ENCODE measurements at places on chromosomes 16 and 17. TPM values are rescaled to one million over a fixed set of nuclear protein-coding genes. Genes with fewer than 3 reads are reported as not detected.

- peak overlapping the region; percentile 51 for H3K4me3 ChIP-seq
- no peak overlapping the region for H3K27ac ChIP-seq
- H3K4me1 ChIP-seq: no peaks in the 10 kb centered on the region
- no peak for DNase-seq
- no peaks in the 10 kb centered on the region for H3K27me3 ChIP-seq
- H3K36me3 ChIP-seq: no peaks in the 10 kb centered on the region
Measured at GRCh38 chr17:8227238-8227581, 16.8 kb upstream of the AURKB start.

DNA sequence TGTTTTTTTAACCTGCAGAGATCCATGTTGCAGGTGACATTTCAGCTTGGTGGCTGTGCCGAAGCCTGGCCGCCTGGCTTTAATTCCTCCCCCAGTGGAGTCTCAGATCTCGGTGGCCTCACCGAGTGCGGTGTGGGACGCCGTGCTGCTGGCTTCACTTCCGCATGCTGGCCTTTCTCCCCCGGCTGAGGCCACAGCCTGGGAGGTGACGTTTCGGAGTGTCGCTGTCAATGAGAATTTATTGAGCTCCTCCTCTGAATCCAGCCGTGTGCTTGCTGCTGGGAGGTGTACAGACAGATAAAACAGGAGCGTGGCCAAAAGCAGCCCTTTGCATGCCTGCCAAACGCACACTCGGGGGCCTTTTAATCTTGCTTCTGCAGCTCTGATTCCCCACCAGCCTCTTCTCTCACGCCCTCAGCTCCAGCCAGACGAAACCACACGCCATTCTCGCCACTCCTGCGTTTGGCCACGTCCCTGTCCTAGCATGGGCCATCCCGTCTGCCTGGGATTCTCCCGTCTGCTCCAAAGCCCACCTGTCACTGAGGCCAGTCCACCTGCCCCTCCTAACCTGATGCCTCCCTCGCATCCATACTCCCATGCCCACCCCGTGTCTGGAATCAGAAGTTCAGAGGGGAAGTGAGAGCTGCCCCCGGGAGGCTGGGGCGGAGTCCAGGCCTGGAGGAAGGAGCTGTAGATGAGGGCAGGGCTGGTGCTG lies 3.6 kb downstream of the GSE1 start:
- DNase-seq: no peak
- no peaks in the 10 kb centered on the region for H3K27me3 ChIP-seq
- peaks cover 9% of the 10 kb centered on the region for H3K4me1 ChIP-seq
- H3K4me3 ChIP-seq: no peak overlapping the region
- H3K27ac ChIP-seq: no peak overlapping the region
- no peaks in the 10 kb centered on the region for H3K36me3 ChIP-seq

- H3K4me1 ChIP-seq: no peaks in the 10 kb centered on the region
- no peak overlapping the region for H3K4me3 ChIP-seq
- no peaks in the 10 kb centered on the region for H3K27me3 ChIP-seq
- peaks cover 81% of the 10 kb centered on the region for H3K36me3 ChIP-seq
- no peak for DNase-seq
- no peak overlapping the region for H3K27ac ChIP-seq
Measured at GRCh38 chr17:17484451-17484899, 7.7 kb downstream of the MED9 start.

- H3K36me3 ChIP-seq: no peaks in the 10 kb centered on the region
- H3K4me1 ChIP-seq: 0 out of 2 replicates have a peak, but pooled peaks cover 5% of the 10 kb centered on the region
- no peaks in the 10 kb centered on the region for H3K27me3 ChIP-seq
- H3K27ac ChIP-seq: no peak overlapping the region
Measured at GRCh38 chr16:75416904-75417565, 16.3 kb downstream of the CFDP1 start.

DNA sequence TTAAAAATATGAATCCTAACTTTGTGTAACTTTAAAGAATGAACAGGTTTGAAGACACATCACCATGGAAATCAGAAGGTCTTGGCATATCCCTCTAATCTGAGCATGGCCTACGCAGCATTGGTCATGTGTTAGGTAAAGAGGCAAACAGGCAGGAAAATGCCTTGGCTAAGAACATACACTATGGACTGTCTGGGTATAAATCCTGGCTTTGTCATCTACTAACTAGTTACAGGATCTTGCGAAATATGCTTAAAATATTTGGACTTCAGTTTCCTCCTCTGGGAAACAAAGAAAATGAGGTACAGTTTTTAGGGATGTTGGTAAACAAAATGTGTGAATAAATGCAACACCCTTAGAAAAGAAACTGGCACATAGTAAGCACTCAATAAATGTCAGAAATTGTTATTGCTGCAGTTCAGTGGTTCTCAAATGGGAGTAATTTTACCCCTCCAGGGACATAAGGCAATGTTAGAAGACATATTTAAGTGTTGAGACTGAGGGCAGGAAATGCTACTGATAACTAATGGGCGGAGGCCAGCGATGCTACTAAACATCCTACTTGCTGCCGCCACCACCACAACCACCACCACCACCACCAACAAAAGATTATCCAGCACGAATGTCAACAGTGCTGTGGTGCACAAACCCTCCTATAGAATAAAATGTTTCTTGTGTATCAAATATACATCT lies 770.8 kb upstream of the SOX9 start:
- no peak overlapping the region for H3K27ac ChIP-seq
- DNase-seq: no peak

DNA sequence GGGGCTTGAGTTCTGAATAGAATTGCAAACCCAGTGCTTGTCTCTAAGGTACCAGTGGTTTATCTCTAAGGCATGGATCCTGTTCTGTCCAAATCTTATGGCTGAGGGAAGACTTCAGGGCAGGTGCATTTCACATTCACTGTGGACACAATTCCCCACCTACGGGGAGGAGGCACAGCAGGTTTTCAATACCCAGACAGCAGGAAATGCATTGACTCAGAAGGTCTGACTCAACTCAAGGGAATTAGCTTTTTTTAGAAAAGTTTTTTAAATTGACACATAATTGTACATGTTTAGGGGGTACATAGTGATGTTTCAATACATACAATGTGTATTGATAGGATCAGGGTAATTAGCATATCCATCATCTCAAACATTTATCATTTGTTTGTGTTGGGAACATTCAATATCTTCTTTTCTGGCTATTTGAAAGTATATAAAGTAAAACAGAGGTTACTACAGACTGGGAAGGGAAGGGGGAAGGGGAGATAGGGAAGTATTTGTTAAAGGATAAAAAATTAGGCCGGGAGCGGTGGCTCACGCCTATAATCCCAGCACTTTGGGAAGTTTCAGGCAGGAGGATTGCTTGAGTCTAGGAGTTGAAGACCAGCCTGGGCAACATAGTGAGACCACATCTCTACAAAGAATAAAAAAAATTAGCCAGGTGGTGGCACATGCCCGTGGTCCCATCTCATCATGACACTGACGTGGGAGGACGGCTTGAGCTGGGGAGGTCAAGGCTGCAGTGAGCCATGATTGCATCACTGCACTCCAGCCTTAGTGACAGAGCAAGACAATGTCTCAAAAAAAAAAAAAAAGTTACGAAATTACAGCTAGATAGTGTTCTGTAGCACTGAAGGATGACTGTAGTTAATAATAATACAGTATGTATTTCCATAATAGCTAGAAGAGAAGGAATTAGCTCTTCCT lies 54.9 kb downstream of the RGS9 start:
- no peaks in the 10 kb centered on the region for H3K27me3 ChIP-seq
- H3K27ac ChIP-seq: no peak overlapping the region

GRCh38 chr16:17386229-17386628 lies 84.5 kb downstream of the XYLT1 start:
- H3K4me3 ChIP-seq: no peak overlapping the region
- no peaks in the 10 kb centered on the region for H3K27me3 ChIP-seq
- H3K36me3 ChIP-seq: no peaks in the 10 kb centered on the region
- no peak overlapping the region for H3K27ac ChIP-seq

DNA sequence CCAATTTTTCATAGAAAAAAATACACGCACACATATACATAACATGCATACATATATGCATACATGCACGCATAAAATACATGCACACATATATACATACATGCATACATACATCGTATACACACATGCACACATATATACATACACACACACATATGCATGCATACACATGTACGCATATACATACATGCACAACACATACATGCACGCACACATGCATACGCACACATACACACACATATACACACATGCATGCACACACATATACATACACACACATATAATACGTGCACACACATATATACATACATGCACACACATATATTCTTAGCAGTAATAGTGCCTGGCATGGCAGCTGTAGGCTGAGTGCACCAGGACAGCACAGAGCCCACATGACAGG lies 24.9 kb downstream of the USP36 start:
- no peak for DNase-seq
- H3K36me3 ChIP-seq: peaks cover 95% of the 10 kb centered on the region
- no peaks in the 10 kb centered on the region for H3K4me1 ChIP-seq
- no peak overlapping the region for H3K27ac ChIP-seq
- H3K27me3 ChIP-seq: no peaks in the 10 kb centered on the region
- no peak overlapping the region for H3K4me3 ChIP-seq

DNA sequence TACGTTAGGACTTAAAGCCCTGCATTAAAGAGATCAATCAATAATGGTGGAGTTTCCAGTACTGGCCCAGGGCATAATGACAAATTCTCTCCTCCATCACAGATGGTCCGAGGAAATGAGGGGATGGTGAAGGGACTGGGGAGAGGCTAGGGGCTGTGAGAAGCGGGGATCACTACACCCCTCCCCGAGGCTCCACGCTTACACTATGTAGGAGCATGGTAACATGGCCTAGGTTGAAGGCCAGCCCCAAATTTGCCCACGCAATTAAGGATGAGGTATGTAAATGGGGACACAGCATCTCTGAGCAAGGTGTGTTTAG lies 8.0 kb upstream of the AKTIP start:
- H3K4me1 ChIP-seq: peaks cover 14% of the 10 kb centered on the region
- no peaks in the 10 kb centered on the region for H3K27me3 ChIP-seq

- no peaks in the 10 kb centered on the region for H3K36me3 ChIP-seq
- H3K4me1 ChIP-seq: no peaks in the 10 kb centered on the region
- peaks cover 17% of the 10 kb centered on the region for H3K27me3 ChIP-seq
- DNase-seq: peak; percentile 46
- H3K27ac ChIP-seq: no peak overlapping the region
Measured at GRCh38 chr17:34024806-34025551, 230.1 kb upstream of the CCL2 start.

DNA sequence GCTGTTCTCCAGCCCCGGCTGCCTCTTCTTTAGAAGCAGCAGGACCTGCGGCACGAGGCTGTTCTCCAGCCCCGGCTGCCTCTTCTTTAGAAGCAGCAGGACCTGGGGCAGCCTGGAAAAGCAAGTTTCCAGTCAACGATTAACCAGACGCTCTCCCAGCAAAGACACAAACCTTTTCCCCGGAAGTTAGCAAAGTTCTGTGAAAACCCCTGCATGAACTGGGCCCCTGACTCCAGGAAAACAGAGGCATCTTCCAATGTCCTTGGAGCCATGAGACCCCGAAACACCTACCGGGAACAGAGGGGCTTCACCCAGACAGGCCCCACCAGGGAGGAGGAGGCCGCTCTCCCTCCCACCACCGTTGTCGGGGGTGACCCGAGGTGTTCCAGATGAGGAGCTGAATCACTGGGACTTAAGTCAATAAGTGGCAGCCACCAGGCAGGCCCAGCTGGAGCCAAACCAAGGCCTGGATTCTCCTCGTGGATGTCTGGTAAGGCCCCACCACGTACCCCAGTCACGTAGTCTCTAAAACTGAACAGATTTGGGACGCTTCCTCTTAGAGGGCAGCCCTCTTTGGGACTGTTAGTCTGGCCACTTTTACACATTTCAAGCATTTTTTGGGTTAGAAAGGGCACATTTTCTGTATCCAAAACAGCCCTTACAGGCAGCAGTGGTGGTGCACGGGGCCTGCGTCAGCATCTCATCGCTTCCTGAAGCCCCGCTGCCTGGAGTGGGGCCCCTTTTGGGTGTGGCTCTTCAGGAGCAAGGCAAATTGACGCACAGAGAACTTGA lies at the start of gene RPH3AL:
Gene RPH3AL, minus strand, starts transcription at position 387 of the 792 bp plus-strand sequence. CDS start 25,264 bp downstream, outside the sequence.
- no peaks in the 10 kb centered on the region for H3K36me3 ChIP-seq
- no peaks in the 10 kb centered on the region for H3K27me3 ChIP-seq
- DNase-seq: peak; percentile 64
- peak within 1 kb of the TSS; percentile 64 for H3K4me3 ChIP-seq
- H3K27ac ChIP-seq: peak within 1 kb of the TSS; percentile 81

GRCh38 chr17:21024024-21024423 lies 18.8 kb downstream of the USP22 start:
- DNase-seq: no peak
- peaks cover 11% of the 10 kb centered on the region for H3K4me1 ChIP-seq
- peaks cover 97% of the 10 kb centered on the region for H3K36me3 ChIP-seq
- H3K4me3 ChIP-seq: no peak overlapping the region

GRCh38 chr17:18920911-18921441 lies 31.0 kb upstream of the SLC5A10 start:
- no peak overlapping the region for H3K4me3 ChIP-seq
- DNase-seq: peak; percentile 48
- H3K4me1 ChIP-seq: peaks cover 14% of the 10 kb centered on the region
- H3K27ac ChIP-seq: peak overlapping the region; percentile 3
- H3K36me3 ChIP-seq: peaks cover 49% of the 10 kb centered on the region

- H3K36me3 ChIP-seq: no peaks in the 10 kb centered on the region
- H3K4me1 ChIP-seq: peaks cover 5% of the 10 kb centered on the region
- no peak overlapping the region for H3K4me3 ChIP-seq
- H3K27me3 ChIP-seq: peaks cover 10% of the 10 kb centered on the region
- no peak overlapping the region for H3K27ac ChIP-seq
Measured at GRCh38 chr17:19409509-19409908, 1.5 kb upstream of the RNF112 start.

DNA sequence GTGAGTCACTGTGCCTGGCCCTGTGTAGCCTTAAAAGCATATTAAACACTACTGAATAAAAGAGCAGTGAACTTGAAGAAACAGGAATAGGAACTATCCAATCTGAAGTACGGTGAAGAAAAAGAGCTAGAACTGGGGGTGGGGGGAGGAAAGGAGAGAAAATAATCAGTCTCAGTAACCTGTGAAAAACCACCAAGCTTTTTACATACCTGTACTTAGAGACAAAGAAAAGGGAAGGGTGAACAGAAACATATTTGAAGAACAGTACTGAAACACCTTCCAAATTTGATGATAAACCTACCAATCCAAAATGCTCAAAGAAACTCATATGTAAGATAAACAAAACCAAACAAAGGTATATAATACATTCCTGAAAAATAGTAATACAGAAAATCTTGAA lies 77.5 kb downstream of the USP32 start:
- no peaks in the 10 kb centered on the region for H3K4me1 ChIP-seq
- no peak overlapping the region for H3K4me3 ChIP-seq
- H3K36me3 ChIP-seq: no peaks in the 10 kb centered on the region
- no peak overlapping the region for H3K27ac ChIP-seq
- no peak for DNase-seq
- H3K27me3 ChIP-seq: no peaks in the 10 kb centered on the region

- no peak for DNase-seq
- H3K4me3 ChIP-seq: no peak overlapping the region
- peaks cover 30% of the 10 kb centered on the region for H3K27me3 ChIP-seq
- H3K27ac ChIP-seq: no peak overlapping the region
- no peaks in the 10 kb centered on the region for H3K36me3 ChIP-seq
Measured at GRCh38 chr17:34161690-34162089, 93.4 kb upstream of the CCL2 start.

Gene TOP2A
- 583 TPM for total RNA-seq

Gene ZNF267
- total RNA-seq: 29.8 TPM

Gene RAB11FIP4
- total RNA-seq: 0.05 TPM

Gene EIF4A3
- 362 TPM for total RNA-seq

Gene SPATA22
- 1.8 TPM for total RNA-seq

Gene NPIPB6
- 0.20 TPM for total RNA-seq

Gene HAP1
- 0.08 TPM for total RNA-seq

Gene FAM117A
- total RNA-seq: 10.1 TPM

Gene GUCY2D
- not detected for total RNA-seq

Gene ZNF750
- not detected for total RNA-seq
